ENCODE measurements at places on chromosomes 12 and 14. TPM values are rescaled to one million over a fixed set of nuclear protein-coding genes. Genes with fewer than 3 reads are reported as not detected.

The HOTAIR gene
- total RNA-seq, result not detected

DNA sequence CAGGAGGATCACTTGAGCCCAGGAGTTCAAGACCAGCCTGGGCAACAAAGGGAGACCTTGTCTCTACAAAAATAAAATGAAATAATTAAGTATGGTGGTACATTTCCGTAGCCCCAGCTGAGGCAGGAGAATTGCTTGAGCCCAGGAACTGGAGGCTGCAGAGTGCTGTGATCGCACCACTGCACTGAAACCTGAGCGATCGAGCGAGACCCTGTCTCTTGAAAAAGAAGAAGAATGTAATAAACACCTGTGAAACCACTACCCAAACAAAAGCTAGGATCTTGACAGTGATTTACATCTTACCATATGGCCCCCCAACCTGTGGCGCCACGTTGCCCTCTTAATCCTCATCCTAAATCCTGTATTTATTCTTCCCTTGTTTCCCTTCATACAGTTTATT is 5.7 kb upstream of the DTX1 start:
- DNase-seq, result no peak

The TTC9 gene
- 3.1 TPM for total RNA-seq

- DNase-seq, result no peak
These were observed 237.9 kb downstream of the IPO8 start for GRCh38 chr12:30457621-30458289.

- no peak for DNase-seq
These were observed 41.6 kb downstream of the ITPR2 start for GRCh38 chr12:26791301-26791791.

The SLC17A8 gene
- 0.24 TPM for total RNA-seq

The IL23A gene
- not detected for total RNA-seq

DNA sequence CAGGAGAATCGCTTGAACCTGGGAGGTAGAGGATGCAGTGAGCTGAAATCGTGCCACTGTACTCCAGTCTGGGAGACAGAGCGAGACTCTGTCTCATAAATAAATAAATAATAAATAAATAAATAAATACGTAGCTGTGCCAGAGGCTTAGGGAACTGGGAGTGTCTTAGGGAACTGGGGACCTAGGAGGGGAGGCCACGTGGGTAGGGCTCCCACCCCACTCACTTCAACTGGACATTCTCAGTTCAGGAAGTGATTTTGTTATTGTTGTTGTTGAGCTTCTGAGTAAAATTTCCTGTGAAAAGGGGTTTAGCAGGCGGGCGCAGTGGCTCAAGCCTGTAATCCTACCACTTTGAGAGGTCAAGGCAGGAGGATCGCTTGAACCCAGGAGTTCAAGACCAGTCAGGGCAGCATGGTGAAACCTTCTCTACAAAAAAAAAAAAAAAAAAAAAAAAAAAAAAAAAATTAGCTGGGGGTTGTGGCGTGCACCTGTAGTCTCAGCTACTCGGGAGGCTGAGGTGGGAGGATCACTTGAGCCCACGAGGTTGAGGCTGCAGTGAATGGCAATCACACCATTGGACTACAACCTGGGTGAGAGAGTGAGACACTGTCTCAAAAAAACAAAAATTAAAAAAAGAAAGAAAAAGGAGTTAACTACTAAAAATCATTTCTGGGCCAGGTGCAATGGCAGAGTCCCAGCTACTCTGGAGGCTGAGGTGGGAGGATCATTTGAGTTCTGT is 19.0 kb upstream of the ANKRD9 start:
- peak; percentile 42 for DNase-seq

GRCh38 chr14:100075681-100076080 is 10.5 kb downstream of the EVL start:
- DNase-seq, result no peak

DNA sequence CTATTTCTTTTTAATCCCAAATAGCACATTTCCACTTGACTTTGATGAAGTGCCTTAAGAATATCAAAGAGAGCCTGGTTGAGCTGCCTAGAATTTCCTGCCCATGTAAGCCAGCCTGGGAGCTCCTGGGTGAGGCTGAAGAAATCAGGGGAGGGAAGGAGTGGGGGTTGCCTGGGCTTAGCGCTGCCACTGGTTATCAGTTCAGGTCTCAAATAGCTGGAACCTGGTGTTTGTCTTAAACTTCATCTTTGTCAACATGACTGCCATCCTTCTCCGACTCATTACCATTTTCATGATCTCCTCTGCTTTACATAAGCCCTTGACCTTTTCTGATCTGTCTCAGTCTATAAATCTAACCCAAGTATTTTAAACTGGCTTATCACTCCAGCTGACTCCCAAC is 151.5 kb downstream of the TTC8 start:
- DNase-seq, result no peak

DNA sequence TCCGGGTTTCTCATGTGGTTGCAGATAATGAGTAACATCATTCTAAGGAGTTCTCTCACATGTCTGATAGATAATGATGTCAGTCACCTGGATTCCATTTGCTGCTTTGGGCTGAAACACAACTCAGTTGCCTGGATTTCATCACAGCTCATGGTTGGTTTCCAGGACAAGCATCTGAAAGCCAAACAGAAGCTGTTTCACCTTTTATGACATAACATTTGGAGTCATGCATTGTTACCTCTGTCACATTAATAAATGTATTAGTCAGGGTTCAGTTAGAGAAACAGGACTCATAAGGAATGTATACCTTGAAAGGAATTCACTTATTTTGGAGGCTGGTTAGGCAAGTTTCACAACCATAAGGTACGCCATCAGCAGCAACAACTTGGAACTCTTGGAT is 251.9 kb upstream of the ATXN7L3B start:
- DNase-seq, result no peak

The SMOC1 gene
- not detected for total RNA-seq

The LRTM2 gene
- total RNA-seq, result not detected

The SOX5 gene
- total RNA-seq, result 17.1 TPM

GRCh38 chr12:123912415-123913380 is 59.9 kb downstream of the CCDC92 start:
- DNase-seq, result no peak

The LAG3 gene
- 0.46 TPM for total RNA-seq

DNA sequence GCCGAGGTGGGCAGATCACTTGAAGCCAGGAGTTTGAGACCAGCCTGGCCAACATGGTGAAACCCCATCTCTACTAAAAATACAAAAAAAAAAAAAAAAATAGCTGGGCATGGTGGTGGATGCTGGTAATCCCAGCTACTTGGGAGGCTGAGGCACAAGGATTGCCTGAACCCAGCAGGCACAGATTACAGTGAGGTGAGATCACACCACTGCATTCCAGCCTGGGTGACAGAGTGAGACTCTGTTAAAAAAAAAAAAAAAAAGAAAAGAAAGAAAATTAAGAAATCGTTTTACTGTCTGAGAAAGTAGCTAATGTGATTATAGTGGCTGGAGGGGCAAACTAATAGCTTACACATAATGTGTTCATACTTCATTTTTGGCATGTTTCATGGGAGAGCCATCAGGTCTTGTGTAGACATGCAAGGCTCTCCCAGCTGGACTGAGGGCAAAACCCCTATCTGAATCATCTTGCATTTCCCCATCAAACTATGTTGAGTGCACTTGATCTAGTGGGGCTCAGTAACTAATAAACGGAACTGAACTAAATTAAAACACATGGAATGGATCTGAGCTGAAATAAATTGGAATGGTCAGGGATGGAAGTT is 16.2 kb downstream of the KIF21A start:
- DNase-seq, result no peak

GRCh38 chr14:93099196-93099595 is 16.5 kb downstream of the ITPK1 start:
- no peak for DNase-seq

GRCh38 chr12:25629341-25629740 is 76.3 kb upstream of the LMNTD1 start:
- no peak for DNase-seq

The SERPINA12 gene
- total RNA-seq, result not detected

DNA sequence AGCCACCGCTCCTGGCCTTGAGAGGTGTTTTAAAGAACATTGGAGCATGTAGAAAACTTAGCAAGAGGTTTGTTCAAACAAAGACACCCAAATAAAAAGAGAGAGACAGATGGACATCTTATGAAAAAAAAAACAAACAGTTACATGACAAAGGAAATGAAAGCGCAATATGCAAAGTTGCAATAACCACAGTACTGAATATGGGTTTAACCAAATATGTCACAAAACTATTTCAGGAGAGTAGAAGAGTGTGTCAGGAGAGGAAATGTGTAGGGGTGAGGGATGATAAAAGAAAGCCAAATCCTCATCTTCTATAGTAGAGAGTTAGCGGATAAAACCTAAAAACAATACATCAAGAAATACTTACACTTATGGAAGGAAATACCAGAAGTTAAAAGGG is 98.4 kb downstream of the GTF2A1 start:
- no peak for DNase-seq

The SYCP3 gene
- total RNA-seq, result 0.30 TPM

GRCh38 chr12:3379079-3379478 is 111.9 kb upstream of the PRMT8 start:
- no peak for DNase-seq

- DNase-seq, result peak; percentile 74
These were observed 85.6 kb downstream of the GLT1D1 start for GRCh38 chr12:128938886-128939285.

DNA sequence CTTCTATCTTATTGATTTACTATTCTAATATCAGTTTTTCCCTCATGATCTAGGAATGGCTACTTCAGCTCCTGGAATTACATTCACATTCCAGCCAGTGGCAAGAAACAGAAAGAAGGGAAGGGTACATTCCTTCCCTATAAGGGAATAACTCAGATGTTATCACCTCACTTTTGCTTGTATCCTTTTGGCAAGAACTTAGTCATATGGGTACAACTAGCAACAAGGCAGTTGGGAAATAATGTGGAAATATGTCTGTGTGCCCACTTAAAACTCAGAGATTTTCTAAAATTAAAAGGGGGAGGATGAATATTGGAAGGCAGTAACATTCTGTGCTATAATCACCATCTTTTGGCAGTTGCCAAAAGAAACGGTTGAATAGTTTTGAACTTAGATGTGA is 85.6 kb downstream of the MSRB3 start:
- DNase-seq, result no peak

DNA sequence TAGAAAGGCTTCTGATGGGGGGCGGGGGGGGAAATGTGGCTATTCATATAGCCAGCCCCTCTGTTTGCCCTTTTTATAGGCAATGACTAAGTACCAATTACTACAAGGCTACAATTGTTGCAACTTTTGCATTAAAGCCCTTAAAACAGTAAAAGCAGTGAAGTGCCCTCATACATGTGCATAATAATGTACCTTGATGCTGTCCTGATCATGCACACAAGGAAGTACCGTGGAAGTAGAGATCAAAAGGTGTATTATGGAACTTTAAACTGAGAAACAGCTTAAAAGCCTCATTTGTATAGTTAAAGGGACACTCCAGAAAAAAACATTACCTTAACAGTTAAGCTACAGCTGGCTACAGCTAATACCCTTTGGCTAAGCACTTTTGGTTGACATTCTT is 111.8 kb downstream of the PLEKHG7 start:
- DNase-seq, result no peak

GRCh38 chr14:20470603-20470901 is 1.3 kb downstream of the PNP start:
- no peak for DNase-seq

DNA sequence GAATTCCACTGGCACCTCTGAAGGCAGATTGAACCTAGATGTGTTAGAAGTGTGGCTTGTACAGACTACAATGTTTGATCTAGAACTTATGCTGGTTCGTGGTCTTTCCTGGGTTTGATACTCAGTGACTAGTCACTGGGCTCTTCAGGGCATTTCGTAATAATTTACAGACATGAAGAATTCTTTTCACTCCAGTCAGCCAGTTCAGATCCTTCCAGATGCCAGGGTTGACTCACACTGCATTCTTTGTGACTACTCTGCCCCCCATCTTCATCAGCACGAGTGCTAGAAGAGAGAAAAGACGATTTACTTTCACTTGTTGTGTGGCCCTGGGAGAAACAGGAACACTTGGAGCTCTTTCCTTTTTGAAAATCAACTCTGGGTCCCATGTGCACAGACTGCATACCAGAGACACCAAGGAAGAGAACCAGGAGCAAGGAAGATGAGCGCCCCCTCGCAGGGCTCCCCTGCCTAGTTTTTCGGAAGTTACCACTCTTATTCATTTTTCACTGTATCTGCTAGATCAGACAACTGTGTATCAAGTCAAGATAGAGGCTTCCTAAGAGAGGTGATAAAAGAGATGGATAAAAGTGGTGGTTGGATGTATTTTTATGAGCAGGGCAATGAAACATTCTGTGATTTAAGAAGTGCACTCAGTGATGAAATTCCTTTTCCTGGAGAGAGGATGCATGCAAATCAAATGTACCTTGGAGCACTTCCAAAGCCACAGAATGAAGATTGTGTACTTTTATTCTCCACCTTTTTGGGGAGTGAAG is 33.5 kb upstream of the EVL start:
- peak; percentile 59 for DNase-seq

The ADCK1 gene
- total RNA-seq, result 6.4 TPM

DNA sequence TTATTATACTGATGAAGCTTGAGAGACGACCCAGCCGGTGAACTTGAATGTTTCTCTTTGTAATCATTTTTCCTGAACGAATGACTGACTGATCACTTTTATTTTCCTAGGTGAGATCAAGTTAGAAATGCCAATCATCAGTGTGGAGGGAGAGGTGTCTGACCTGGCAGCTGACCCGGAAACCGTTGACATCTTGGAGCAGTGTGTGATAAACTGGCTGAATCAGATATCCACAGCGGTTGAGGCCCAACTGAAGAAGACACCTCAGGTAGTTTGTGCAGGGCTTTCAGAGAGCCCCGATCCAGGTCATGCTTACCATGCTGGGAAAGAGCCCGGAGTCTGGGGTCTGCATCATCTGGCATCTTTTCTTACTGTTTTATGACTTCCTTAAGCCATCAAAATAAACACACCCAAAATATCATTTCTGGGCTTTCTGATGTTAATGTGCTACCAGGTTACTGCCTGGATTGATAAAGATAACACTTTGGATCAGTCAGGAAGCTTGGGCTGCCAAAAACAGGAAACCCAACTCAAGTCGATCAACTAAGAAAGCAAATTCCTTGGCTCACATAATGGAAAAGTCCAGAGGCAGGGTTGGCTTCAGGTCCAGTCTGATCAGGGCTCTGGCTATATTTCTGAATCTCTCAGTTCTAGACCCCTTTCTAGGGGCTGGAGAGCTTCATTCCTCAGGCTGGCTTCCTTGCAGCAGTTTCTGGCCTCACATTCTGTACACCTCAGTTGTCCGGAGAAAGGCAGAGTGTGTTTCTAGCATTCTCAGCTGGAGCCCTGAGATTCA is 21.1 kb downstream of the DNAH10 start:
- no peak for DNase-seq

The BDKRB2 gene
- total RNA-seq, result 1.8 TPM

GRCh38 chr12:84793558-84794367 is 118.8 kb downstream of the SLC6A15 start:
- DNase-seq, result peak; percentile 24

The SPIC gene
- not detected for total RNA-seq

The DPF3 gene
- 1.0 TPM for total RNA-seq

GRCh38 chr14:51849097-51849496 is 11.3 kb upstream of the GNG2 start:
- DNase-seq, result no peak

All from upper lobe of left lung (tissue), 6 donors.